ENCODE measurements at places on chromosomes 2 and 18.
A peak's percentile ranks its signal among the peaks of the same experiment; 100 is the strongest.

- no peak for DNase-seq
Measured at GRCh38 chr2:114027437-114027836, 137.5 kb downstream of the ACTR3 start.

- no peak for DNase-seq
Measured at GRCh38 chr2:69141061-69141460, 128.1 kb downstream of the ANTXR1 start.

DNA sequence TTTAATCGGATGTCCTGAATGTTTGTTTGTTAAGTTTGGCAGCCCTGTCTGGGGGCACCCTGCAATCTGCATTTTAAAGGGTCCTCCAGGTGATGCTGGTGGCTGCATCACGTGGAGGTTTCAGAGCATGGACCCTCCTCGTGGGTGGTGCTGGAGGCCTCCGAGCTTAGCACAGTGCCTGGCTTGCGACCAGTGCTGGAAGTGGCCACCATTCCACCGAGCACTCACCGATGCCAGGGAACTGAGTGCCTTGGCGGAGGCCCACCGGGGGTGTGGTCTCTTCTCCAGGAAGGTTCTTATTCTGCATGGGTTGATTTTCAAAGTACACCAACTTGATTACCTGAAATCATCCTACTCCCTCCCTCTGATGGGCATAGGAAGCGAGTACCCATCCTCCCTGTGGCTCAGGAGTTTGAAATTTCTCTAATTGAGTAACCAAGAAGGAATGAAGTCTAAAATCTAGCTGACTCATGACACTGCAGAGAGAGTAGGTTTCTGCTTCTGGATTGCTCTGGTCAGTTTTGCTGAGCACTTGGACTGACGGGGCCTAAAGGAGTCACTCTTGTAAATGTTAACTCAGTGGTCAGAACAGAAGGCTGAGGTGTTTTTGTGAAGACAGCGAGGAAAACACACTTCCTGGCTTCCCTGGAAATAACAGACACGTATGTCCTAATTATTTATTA is 58.1 kb upstream of the SLC66A3 start:
- peak; percentile 35 for DNase-seq

- DNase-seq: no peak
Measured at GRCh38 chr2:119712571-119712970, 33.6 kb downstream of the TMEM177 start.

GRCh38 chr2:188422726-188423125 is 131.1 kb downstream of the GULP1 start:
- DNase-seq: no peak

GRCh38 chr2:129877795-129878775 is 101.4 kb upstream of the RAB6C start:
- no peak for DNase-seq

GRCh38 chr18:54776282-54776977 is 51.8 kb upstream of the RAB27B start:
- DNase-seq: no peak
